ENCODE measurements at places on chromosomes 5 and 9.

GRCh38 chr5:33167541-33167940 lies 273.2 kb upstream of the TARS1 start:
- DNase-seq: no peak

GRCh38 chr5:21711866-21712758 lies 1141.0 kb downstream of the CDH12 start:
- no peak for DNase-seq

- DNase-seq: peak; percentile 94
These were observed 31.1 kb downstream of the SLC35A4 start for GRCh38 chr5:140595538-140596300.

- DNase-seq: no peak
These were observed 42.2 kb downstream of the MED27 start for GRCh38 chr9:132037458-132037857.

DNA sequence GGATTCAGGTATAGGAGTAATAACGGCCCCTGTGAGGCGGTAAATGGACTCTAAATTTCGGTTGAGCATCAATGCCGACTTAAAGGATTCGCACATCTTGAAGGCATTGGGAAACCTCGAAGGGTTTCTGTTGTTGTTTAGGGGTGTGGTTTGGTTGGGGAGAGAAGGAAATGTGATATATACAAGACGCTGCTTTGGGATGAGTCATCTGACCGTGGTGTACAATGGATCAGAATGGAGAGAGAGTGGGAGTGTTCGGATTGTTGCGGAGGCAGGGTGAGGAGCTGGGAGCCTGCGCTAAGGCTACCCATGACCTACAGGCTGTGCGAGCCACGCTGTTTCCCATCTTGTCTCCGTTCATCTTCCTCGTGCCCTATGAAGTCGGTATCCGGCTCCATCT lies 60.4 kb upstream of the ERCC6L2 start:
- DNase-seq: no peak

- DNase-seq: peak; percentile 10
These were observed 34.3 kb upstream of the CRB2 start for GRCh38 chr9:123321616-123322272.

GRCh38 chr9:22031655-22032411 lies 22.7 kb upstream of the CDKN2B start:
- peak; percentile 44 for DNase-seq

DNA sequence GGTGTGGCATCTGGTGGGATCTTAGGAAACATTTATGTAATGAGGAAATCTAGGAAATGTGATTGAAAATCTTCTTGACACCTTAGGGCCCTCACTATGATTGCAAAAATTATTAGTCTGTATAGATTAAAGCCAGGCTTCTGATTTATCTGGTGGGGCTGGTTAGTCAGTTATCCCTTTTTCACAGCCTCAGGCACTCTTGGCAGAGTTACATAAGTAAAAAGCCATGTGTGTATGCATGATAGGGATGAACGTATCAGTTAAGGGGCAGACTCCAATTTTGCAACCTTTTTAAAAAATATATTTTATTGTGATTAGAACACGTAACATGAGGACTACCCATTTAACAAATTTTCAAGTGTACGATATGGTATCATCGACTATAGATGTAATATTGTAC lies 30.6 kb upstream of the RAB14 start:
- DNase-seq: no peak

DNA sequence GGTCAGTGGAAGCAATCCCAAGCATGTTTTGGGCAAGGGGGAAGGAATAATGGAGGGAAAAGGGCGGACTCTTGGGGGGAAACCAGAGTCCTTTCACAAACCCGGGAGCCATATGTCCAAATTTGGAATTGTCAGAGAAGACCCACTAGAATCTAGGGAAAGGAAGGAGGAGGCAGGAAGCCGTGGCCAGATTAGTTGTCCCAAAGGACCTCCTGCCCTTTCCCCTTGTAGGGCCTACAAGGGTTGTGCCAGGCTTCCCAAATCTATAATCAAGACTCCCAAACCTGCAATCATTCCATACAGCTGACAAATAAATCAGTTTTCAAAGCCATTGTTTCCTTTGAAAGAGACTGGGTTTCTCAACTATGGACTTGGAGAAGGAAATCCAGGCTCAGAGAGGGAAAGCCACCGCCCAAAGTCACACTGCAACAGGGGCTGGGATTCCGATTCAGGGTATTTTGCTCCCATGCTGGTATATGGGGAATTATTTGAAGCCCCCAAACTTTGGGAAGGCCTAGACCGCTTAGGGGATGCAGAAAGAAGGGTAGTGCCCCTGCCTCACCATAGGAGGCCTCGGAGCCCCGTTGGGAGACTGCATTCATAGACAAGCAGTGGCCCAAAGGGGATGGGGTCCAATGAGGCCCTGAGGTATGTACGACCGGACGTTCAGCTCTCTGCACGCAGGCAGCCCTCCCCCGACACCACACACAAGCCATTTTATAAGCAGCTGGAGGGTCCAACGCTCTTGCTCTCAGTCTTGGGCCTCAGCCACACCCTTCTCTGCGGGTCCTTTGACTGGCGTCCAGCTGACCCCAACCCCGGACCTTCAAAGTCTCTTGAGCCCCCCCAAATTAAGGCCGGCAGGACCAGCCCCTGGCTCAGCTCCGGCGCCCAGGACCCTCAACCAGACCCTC lies 815 bp downstream of the ANXA6 start:
- no peak for DNase-seq

DNA sequence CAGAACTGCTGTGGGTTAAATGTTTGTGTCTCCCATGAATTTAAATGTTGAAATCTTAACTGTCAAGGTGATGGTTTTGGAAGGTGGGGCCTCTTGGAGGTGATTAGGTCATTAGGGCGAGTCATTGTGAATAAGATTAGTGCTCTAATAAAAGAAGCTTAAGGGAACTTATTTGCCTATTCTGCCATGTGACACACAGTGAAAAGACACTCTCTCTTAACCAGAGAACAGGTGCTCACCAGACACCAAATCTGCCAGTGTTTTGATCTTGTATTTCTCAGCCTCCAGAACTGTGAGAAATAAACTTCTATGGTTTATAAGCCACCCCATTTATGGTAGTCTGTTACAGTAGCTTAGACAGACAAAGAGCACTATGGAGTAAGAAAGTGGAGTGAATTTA lies 117.9 kb upstream of the SV2C start:
- DNase-seq: no peak

- peak; percentile 77 for DNase-seq
These were observed 46.7 kb downstream of the ROR2 start for GRCh38 chr9:91903126-91903911.

GRCh38 chr5:93346301-93346700 lies 234.7 kb downstream of the NR2F1-AS1 start:
- no peak for DNase-seq

GRCh38 chr9:65449423-65449822 lies 164.4 kb upstream of the FOXD4L5 start:
- DNase-seq: no peak

Data from MV-4-11 (cell line).